NCI-H1048 (cell line): ENCODE measurements at places on chromosomes 5 and 9.

DNA sequence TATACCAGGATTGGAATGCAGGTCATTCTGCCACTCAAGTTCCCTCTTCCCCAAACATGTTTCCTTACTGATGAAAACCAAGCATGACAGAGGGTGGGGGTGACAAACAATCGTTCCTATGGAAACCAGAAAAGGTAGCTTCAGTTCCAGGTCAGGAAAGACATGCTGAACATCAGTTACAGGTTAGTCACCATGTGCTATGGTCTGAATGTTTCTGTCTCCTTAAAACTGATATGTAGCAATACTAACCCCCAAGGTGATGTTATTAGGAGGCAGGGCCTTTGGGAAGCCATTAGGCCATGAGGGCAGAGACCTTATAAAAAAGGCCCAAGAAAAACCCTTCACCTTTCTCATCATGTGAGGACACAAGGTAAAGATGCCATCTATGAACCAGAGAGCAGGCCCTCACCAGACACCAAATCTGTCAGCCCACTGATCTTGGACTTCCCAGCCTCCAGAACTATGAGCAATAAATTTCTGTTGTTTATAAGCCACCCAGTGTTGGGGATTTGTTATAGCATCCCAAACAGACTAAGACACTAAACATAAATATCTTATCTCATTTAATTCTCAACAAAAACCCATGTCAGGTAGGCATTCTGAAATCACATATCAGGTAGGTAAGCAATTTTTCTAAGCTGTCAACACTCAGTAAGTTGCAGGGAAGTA lies 15.7 kb upstream of the SH3RF2 start:
- no peak for DNase-seq

DNA sequence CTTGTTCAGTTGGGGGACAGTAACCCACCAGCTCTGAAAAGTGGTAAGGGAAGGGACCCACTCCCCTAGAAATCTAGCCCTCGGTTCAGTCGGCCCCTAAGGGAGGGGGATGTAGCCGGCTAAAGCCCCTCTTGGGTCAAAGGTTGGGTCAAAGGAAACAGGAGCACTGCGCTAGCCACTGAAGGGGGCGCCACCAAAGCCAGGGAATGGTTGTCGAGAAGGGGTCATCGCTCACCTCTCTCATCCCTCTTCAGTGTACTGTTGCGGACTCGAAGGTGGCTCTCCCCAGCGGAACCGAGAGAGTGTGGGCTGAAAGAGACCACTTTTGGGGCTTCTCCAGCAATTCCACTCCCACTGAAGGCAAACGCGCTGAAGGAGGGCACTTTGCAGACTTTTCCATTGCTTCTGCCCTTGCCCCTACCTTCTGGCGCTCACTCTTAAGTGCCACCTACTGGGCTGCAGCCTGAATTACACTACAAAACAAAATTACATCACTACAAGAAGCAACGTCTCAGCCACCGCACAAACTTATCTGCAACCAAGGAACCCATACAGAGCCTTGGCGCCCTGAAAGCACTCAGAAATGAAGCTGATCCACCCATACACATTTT lies 396.9 kb downstream of the PDE4D start:
- no peak for DNase-seq

- DNase-seq, result no peak
Measured at GRCh38 chr9:37324261-37324683, 98.2 kb upstream of the GRHPR start.

- DNase-seq, result no peak
Measured at GRCh38 chr9:123311250-123311752, 42.9 kb upstream of the STRBP start.

GRCh38 chr5:14145435-14146334 lies 2.5 kb downstream of the TRIO start:
- DNase-seq, result no peak
